Brain (organoid and tissue), 16 donors: ENCODE measurements at places on chromosomes 2 and 18. TPM values are rescaled to one million over a fixed set of nuclear protein-coding genes. Genes with fewer than 3 reads are reported as not detected.

Gene SCG2
- polyA plus RNA-seq: 63.4 TPM

Gene ARHGAP25
- polyA plus RNA-seq: 4.9 TPM

Gene ZBTB7C
- polyA plus RNA-seq: 20.7 TPM

Gene B4GALT6
- 3.4 TPM for polyA plus RNA-seq

Gene OTOF
- 0.17 TPM for polyA plus RNA-seq

Gene ZDBF2
- polyA plus RNA-seq: 1.1 TPM

Gene IL18R1
- polyA plus RNA-seq: 0.31 TPM

Gene EPC2
- polyA plus RNA-seq: 17.7 TPM

Gene TUBA3E
- not detected for polyA plus RNA-seq

Gene IFT172
- polyA plus RNA-seq: 14.6 TPM

DNA sequence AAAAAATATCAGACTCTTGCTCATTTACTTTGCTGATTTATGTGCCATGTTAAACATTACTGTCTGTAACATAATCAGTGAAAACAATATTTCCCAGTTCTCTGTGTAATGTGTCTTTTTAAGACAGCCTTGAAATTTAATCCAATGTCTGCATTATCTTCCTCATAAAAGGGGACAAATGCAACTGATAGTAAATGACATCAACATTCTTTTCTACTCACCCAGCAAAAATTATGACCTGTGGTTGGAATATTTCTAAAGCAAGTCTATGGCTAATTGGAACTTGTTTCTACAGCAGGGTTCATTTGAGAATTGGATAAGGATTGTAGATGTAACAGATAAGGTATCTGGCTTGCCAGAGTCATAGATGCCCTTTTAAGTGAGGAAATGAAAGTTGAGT lies 34.8 kb downstream of the C1D start:
- DNase-seq: no peak

- no peak for DNase-seq
Observed at GRCh38 chr18:77203071-77203470, 46.6 kb upstream of the GALR1 start.

- DNase-seq: no peak
Observed at GRCh38 chr18:26489191-26489590, 59.2 kb downstream of the KCTD1 start.

GRCh38 chr2:167492486-167492885 lies 604.2 kb downstream of the XIRP2 start:
- DNase-seq: no peak

DNA sequence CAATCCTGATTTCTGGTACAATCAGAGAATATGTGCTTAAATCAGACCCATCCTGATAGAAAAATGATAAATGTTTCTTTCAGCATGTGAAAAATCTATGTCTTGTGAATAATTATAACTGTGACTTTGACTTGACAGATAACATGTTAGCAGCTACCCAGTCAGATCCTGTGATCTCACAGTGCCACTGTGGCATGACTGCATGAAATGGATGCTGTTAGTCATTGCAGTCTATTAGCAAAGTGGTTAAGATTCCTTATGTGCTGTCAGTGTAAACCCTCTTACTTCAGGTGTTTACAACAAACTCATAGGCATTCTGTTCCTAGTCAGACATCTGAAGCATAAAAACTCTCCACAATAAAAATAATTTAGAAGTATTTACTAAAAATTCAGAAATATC lies 244.6 kb upstream of the RND3 start:
- DNase-seq: peak; percentile 12

GRCh38 chr2:156098506-156098905 lies 234.0 kb downstream of the NR4A2 start:
- peak; percentile 9 for DNase-seq

GRCh38 chr18:3207565-3207964 lies 12.2 kb downstream of the MYOM1 start:
- DNase-seq: no peak

DNA sequence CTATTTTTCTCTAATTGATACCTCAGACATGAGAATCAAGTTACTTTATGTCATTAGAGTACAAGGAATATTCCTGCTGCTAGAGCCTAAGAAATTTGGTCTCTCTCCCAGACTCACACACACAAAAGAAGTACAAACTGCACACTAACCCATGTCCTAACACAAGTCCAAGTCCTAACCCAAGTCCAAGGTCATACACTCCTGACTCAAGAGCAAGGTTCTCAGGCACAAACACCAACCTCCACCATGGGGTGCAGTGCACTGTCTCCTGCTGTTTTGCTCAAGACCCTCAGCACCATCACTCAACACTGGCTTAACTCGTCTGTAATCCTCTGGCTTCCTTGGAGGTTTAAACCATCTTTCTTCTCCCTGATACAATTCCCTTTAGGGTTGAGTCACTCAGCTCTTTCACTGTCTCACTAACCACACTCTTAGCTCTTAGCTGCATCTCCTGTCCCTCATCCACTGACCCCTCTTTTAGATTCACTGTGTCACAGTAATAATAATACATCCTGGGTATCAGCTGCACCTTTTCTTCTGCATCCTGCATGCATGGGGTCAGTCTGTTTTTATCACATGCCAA lies 129.8 kb downstream of the BCL2L11 start:
- no peak for DNase-seq

DNA sequence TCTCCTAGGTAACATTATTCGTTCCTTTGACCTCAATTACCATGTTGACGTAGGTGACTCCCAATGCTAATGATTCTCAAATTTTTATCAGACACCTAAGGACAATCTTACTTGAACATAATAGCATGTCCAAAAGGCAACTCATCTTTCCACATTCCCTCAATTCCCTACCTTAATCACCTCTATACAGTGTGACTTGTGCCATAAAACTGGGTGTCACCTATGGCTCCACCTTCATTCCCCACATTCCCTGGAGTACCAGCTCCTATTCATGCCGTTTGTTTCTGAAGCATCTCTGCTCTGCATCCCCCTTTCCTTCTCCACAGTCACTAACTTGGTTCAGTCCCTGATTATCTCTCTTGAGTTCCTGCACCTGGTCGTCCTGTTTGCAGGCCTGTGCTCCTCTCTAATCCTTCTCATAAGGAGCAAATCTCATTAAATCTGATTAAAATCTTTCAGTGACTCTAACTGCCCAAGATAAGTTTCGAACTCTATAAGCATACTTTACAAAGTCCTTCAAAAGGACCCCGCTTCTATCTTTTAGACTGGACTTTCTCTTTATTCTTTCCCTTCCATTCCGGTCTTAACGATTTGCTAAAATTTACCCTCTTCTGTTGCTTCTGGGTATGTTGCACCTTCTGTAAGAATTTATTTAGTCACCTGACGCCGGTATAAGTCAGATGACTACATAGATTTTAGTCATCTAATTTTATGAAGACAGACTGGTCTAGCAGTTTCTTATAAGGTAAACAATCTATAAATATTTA lies 128.7 kb downstream of the OSBPL1A start:
- DNase-seq: no peak

GRCh38 chr2:8133363-8133762 lies 548.5 kb upstream of the ID2 start:
- no peak for DNase-seq

- DNase-seq: no peak
Observed at GRCh38 chr18:74480149-74480651, 16.0 kb upstream of the CNDP2 start.

DNA sequence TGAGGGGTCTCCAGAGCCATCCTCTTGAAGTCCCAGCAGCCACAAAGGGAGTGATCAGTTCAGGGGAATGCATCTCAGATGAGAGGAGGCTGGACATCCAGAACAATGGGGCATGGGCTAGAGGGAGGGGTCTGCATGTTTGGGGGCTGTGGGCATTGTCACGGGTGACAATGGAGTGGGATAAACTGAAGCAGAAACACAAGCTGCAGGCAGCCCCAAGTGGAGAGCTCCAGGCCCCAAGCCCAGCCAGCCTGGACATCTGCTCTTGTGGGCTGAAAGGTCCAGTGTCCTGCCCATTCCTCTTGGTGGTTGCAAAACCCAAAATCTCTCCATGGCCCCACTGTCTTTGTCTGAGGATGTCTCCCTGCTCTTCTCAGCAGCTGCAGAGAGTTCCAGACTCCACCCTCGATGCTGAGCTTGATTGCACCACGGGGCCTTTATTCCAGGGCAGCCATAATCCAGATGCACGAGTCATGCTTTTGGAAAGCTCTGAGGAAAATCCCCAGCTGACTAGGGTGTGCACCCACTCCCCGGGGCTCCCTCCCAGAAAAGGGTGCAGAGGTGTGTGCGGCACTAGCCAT lies 149.4 kb downstream of the TNS1 start:
- DNase-seq: no peak

DNA sequence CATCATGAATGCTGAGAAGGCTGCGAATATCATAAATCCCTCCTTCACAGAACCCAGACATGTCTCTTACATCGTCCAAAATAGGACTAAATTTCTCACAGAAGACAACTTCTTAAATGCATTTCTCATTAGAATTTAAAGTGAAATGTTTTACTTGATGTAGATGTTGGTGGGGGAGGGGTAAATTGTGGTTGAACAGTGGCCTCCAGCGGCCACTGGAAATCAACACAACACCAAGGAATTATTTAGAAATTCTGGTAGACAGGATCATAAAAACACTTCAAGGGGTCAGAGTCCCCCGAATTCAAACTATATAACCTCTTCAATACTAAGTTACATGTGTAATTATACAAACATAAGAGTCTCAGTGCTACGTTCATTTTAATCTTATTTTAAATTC lies 135.9 kb downstream of the ABCA12 start:
- peak; percentile 80 for DNase-seq

DNA sequence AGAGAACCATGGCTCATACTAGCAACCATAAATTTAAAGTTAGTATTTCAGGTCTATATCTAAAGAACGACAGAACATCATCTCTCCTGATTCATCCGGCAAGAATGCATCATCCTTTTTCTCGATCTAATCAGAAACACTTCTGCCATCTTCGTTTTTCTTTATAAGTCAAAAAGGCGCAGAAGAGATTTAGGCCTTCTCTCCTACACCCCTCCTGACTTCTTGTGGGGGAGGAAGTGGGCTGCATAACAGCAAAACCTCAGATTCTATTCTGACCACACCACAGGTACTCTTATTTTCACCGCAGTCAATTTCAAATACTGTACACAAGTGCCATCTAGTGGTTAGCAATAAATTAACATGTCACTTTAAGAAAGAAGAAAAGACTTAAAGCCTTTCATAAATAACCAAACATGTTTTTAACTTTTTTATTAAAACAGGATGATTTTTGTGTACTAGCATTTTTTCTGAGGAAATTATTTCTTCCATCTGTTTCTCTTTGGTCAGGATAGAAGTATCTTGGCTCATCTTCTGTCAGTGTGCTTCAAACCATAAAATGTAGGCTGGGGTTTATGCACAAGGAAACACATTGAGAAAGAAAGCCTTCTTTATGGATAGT lies 48.4 kb upstream of the PIK3C3 start:
- peak; percentile 82 for DNase-seq

- DNase-seq: no peak
Observed at GRCh38 chr2:120828066-120828465, 92.4 kb downstream of the GLI2 start.

DNA sequence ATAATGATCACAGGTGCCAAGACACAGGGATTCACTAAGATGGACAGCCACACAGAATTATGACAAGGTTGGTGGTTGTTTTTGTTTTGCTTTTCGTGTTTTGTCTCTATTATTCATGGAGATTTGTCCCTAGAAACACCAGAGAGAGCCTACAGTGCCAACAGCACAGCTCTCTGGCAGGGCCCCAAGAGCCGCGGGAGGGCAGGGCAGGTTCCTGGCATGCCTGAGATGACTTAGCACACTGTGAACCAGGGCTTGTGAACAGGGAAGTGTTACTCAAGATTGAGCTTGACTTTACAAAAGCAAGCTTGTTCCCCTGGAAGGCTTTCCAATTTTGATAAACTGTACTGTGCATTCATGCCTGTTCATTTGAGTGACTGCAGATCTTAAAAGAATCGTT lies 437.4 kb upstream of the SALL3 start:
- DNase-seq: peak; percentile 71

DNA sequence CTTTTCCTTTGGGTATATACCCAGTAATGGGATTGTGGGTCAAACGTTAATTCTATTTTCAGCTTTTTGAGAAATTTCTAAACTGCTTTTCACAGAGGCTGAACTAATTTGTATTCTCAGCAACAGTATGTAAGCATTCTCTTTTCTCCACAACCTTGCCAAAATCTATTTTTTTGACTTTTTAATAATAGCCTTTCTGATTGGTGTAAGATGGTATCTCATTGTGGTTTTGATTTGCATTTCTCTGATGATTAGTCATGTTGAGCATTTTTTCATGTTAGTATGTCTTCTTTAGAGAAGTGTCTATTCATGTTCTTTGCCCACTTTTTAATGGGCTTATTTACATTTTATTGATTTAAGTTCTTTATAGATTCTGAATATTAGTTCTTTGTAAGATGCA lies 145.5 kb downstream of the TRABD2A start:
- no peak for DNase-seq
